ENCODE measurements at places on chromosomes 16 and 17. TPM values are rescaled to one million over a fixed set of nuclear protein-coding genes. Genes with fewer than 3 reads are reported as not detected.

KRTAP9-2 gene
- total RNA-seq, result not detected

TNFSF13 gene
- total RNA-seq, result 2.9 TPM

ADAM11 gene
- 4.1 TPM for total RNA-seq

ROGDI gene
- total RNA-seq, result 25.0 TPM

Measured in WTC11 (cell line).